ENCODE measurements at places on chromosomes 13 and 19. TPM values are rescaled to one million over a fixed set of nuclear protein-coding genes. Genes with fewer than 3 reads are reported as not detected.

DNA sequence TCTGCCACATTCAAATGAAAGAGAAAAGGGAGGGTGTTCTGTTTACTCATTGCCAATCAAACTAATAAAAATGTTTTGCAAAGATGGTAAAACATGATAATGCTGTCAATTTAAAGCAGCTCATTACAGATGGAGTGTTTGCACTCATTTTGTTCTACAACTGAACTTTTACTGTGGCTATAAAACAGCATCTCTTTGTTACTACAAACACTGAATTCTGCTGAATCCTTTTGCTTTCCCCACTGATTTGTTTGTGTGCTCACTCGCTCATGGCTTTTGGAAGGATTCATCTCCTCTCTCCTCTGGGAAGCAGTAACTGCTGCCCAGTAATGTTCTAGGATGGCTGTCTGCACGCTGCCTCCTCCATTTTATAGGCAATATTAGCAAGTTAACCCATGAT is 434.5 kb downstream of the PCDH9 start:
- no peak for DNase-seq

GRCh38 chr19:37813340-37813739 is 34.0 kb upstream of the ZNF573 start:
- DNase-seq, result no peak

GRCh38 chr13:72952529-72953141 is 106.2 kb upstream of the KLF5 start:
- DNase-seq, result no peak

GRCh38 chr13:113654591-113655345 is 3.2 kb downstream of the ATP4B start:
- peak; percentile 6 for DNase-seq

DNA sequence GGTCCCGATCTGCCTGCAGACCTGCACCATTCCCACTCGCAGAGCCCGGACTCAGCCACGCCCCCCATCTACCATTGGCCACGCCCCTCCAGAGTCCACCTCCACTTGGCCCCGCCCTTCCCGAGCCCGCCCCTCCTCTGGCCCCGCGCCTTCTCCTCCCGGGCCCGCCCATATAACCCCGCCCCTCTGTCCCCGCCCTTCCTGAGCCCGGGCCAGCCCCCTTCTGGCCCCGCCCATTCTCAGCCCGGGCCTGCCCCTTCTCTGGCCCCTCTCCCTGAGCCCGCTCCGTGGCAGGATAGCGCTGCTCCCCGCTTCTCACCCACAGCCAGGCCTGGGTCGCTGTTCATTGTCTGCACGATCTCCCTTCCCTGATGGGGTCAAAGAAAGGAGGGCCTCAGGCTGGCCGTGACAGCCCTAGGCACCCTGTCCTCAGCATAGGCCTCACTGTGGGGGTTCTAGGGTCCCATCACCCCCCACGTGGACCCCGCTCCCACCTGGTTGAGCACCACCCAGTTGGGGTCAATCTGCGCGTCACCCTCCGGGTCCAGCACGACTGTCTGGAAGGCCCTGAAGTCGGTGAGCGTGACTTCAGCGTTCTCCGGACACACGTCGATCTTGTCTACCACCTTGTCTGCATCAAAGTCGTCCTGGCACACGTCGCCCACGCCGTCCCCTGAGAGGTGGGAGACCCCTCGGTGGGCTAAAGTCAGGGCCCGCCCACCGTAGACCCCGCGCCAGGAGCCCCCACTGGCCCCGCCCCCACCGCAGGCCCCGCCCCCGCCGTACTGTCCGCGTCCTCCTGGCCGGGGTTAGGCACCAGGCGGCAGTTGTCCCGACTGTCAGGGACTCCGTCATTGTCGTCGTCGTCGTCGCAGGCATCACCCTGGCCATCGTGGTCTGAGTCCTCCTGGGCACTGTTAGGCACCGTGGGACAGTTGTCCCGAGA is 5.7 kb downstream of the COMP start:
- peak; percentile 98 for DNase-seq

- no peak for DNase-seq
These were observed at the start of gene FCAR for GRCh38 chr19:54873990-54874389. Gene FCAR (plus strand): TSS chr19:54874235. CDS start chr19:54874290, 55 bp downstream.

DNA sequence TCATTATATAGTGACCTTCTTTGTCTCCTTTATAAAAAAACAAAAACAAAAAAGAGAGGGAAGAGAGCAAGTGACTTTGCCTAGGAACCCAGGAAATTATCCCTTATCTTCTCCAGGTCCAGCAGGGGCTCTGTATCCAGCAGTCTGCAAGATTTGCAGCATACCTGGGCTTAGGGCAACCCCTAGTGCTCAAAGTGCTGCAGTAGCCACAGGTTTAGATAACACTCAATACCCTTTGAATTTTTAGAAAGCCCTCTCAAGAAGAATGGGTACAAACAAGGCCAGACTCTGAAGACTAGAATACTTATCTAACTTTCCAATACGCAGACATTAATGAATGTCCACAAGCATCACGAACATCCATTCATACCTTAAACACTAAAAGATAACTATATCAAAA is 43.2 kb downstream of the CCNA1 start:
- DNase-seq, result peak; percentile 58

DNA sequence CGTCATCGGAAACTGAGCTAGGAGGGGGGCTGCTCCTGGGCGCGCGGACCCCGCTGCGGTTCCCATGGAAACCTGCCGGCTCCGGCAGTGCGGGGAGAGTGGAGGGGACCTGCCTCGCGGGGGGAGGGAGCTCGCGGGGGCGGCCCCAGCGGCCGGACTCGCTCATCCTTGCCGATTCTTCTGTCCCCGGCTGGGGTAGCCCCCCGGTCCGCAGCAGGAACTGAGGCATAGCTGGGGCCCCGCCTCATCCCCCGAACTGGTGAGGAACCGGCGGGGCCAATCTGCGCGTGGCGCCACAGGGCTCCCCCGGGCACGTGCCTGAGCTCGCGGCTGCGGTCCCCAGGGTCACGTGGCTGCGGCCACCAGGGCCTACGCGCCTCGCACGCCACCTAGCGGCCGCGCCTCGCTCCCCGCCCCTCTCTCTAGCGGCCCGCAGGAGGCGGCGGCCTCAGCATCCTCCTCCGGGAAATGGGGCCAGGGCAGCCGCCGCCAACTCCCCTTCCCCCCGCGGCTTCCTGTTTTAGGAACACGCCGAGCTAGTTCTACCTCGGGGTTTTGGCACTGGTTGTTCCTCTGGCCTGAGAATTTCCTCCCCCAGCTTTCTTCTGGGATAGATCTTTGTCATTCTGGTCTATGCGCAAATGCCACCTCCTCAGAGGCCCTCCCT is 1.7 kb upstream of the ELAVL3 start:
- DNase-seq, result peak; percentile 89

- DNase-seq, result no peak
These were observed 12.1 kb downstream of the SERTM1 start for GRCh38 chr13:36685927-36686326.

DNA sequence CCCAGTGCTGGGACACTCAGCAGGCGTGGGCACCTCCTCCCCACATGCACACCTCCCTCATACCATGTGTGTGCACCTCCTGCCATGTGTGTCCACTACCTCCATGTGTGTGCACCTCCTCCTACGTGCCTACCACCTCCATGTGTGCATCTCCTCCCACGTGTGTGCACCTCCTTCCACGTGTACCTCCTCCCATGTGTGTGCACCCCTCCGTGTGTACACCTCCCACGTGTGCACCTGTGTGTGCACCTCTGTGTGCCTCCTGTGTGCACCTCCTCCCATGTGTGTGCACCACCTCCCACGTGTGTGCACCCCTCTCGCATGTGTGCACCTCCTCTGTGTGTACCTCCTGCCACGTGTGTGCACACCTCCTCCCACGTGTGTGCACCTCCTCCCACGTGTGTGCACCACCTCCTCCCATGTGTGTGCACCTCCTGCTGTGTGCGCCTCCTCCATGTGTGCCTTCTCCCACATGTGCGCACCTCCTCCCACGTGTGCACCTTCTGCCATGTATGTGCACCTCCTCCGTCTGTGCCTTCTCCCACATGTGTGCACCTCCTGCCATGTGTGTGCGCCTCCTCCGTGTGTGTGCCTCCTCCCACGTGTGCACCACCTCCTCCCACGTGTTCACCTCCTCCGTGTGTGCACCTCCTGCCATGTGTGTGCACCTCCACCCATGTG is 6.1 kb upstream of the C13orf46 start:
- no peak for DNase-seq

- DNase-seq, result peak; percentile 38
These were observed 7.3 kb downstream of the TNNT1 start for GRCh38 chr19:55141696-55142095.

GRCh38 chr19:30064771-30065494 is 122.9 kb downstream of the URI1 start:
- DNase-seq, result no peak

- DNase-seq, result peak; percentile 24
These were observed 116.8 kb upstream of the CACNA1A start for GRCh38 chr19:13622766-13623715.

DNA sequence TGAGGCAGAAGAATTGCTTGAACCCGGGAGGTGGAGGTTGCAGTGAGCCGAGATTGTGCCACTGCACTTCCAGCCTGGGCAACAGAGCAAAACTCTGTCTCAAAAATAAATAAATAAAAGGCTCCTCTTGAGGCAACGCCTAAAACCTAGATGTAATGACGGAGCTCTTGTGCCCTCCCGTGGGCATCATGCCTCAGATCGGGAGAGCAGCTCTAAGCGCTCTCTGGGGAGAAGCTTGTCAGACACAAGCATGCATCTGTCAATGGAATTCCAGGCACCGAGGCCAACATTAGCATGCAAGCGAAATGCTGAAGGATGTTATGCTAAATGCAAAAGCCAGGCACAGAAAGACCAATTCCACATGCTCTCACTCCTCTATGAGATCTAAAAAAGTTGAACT is 45.6 kb upstream of the MRI1 start:
- peak; percentile 36 for DNase-seq

- DNase-seq, result no peak
These were observed 313.3 kb downstream of the ENOX1 start for GRCh38 chr13:43473437-43473836.

GRCh38 chr19:1237754-1238368 is at the start of gene CBARP:
Gene CBARP (minus strand): TSS chr19:1238005. CDS start chr19:1236100, 1,905 bp downstream.
- peak; percentile 54 for DNase-seq

- no peak for DNase-seq
These were observed 506 bp upstream of the GAS6 start for GRCh38 chr13:113864273-113864890.

- no peak for DNase-seq
These were observed 55.3 kb downstream of the ZNF557 start for GRCh38 chr19:7124782-7125181.

- DNase-seq, result no peak
These were observed 6.1 kb upstream of the LSM4 start for GRCh38 chr19:18329035-18329376.

- DNase-seq, result no peak
These were observed 148.1 kb upstream of the ZNF536 start for GRCh38 chr19:30223866-30224688.

DNA sequence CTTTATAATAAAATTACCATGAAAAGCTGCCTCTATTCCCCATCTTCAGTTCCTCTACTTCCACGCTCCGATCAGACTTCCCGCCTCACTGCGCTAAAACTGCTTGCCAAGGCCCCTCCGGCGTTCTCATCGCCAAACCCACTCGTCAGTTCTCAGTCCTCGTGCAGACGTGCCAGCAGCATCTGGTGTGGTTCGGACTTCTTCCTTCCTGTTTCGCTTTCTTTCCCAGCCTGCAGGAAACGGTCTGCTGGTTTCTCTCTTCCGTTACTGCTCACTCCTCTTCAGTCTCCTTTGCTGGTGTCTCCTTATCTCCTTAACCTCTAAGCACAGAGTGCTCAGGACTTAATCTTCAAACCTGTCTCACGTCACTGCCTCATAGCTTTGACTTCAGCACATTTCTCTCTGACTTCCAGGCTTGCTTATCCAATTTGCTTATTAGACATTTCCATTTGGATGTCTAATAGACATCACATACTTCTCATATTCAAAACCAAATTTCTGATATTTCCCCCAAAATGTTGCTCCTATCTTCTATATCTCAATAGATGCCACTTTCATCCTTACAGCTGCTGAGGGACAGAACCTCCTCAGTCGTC is 40.3 kb downstream of the RCBTB2 start:
- no peak for DNase-seq

- no peak for DNase-seq
These were observed 147.1 kb downstream of the URI1 start for GRCh38 chr19:30089086-30089665.

DNA sequence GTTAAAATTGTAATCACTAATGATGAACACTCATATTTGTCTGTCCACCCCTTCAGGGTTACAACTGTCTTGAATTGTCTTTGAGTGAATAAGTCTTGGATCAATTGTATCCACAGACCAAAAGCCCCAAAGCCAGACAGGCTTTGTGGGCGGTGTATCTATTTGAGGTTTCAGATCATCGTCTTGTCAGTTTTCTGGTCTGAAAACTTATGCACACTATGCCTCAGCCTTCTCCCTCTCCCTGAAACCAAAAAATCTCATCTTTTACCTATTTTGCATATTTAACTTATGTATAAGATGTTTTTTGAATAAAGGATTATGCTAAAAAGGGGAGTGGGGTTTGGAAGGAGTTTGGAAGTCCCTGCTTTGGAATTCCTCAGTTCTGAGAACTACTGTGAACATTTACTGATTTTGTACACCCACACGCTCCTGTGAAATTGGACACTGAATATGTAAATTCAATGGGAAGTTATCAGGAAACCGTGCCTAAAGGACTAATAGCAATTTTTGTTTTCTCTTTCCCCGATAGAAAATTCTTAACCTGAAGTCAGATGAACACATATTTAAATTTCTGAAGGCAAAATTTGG is 52.1 kb downstream of the DPY19L3 start:
- no peak for DNase-seq

The EEF1AKMT1 gene
- total RNA-seq, result 2.9 TPM

The PSG2 gene
- total RNA-seq, result not detected

The COL5A3 gene
- 1.2 TPM for total RNA-seq

The SPTBN4 gene
- total RNA-seq, result 5.7 TPM

The PRKCSH gene
- 396 TPM for total RNA-seq

The TYROBP gene
- 0.46 TPM for total RNA-seq

The LYL1 gene
- total RNA-seq, result 0.60 TPM

The GPALPP1 gene
- 26.7 TPM for total RNA-seq

The WASF3 gene
- total RNA-seq, result 32.6 TPM

The VSIG10L gene
- total RNA-seq, result 14.1 TPM

The UBA52 gene
- total RNA-seq, result 1,328 TPM

The DPY19L3 gene
- 73.2 TPM for total RNA-seq

The TICAM1 gene
- total RNA-seq, result 1.2 TPM
